ENCODE measurements at places on chromosomes 3 and 15.

DNA sequence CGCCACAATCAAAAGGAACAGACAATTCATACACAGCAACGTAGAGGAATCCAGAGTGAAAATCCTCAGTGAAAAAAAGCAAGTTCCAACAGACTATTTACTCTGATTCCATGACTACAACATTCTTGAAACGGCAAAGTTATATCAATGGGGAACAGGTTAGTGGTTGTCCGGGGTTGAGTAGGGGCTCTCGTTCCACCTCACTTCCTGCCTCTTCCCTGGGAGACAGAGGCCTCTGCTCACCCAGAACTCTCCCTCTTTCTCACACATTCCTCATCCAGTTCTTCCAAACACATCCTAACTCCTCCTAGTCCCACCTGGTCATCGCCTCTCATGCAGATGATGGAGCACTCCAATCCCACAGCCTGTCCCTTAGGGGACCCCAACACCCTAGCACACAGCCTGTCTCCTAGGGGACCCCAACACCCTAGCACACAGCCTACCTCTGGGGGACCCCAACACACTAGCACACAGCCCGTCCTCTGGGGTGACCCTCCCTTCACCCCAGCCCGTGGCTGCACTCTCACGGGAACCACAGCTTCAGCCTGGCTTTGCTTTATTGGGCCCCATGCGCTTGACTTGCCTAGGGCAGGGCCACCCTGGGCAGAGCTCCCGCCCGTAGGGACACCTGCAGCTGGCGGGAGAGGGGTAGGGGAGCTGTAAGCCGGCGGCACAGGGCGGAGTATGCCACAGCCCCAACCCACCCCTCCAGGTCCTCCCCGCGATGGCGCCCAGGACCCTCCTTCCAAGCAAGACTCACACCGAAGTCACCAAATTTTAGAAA, 5.2 kb downstream of the OCA2 start:
- no peak for DNase-seq

DNA sequence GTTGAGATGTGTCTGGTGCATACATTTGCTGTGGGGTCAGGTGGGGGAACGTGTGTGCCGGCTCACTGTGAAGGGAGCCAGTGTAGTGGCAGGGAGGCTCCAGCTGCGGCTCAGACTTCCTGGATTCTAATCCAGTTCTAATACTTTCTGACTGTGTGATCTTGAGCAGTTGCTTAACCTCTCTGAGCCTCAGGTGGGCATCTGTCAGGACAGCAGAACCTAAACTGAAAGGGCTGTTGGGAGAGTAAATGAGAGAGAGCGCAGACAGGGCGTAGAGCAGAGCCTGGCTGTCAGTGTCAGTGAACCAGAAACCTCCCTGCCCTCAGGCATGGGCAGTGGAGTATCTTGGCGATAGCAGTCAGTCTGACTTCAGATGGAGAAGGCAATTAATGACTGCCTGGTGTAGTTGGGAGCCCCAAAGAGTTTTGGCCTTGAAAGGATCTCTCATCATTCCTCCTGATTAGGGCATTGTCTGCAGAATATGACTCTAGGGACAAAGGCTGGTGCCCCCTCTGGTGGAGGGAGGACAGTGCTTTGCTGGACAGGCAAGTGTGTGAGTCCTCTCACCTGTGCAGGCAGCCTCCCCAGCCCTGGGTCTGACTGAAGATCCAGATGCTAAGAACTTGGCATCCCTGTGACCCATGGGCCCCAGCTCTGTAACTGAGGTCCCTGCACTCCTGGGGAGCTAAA, 9.6 kb downstream of the KBTBD13 start:
- DNase-seq = no peak

GRCh38 chr3:37862219-37862902, 681 bp downstream of the CTDSPL start:
- no peak for DNase-seq

DNA sequence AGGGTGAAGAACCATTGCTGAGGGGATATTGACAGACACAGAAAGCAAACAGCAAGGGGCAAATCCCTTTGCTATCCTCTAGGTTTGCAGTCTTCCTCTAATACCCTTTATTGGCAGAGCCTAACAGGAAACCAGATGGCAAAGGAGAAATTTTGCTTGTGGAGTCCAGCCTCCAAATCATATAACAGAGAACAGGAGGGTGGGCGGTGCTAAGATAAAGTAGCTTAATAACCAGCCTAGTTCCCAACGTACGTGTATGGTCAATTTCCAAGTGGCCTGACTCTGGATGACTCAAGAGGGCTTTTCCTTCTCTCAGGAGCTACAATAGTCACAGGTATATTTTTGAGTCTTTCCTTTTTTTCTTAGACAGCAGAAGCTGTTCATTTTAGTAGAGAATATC, 404.5 kb downstream of the PDCD6IP start:
- DNase-seq = no peak

- DNase-seq = peak; percentile 23
Measured at GRCh38 chr15:88623061-88623460, 1.9 kb downstream of the AEN start.

DNA sequence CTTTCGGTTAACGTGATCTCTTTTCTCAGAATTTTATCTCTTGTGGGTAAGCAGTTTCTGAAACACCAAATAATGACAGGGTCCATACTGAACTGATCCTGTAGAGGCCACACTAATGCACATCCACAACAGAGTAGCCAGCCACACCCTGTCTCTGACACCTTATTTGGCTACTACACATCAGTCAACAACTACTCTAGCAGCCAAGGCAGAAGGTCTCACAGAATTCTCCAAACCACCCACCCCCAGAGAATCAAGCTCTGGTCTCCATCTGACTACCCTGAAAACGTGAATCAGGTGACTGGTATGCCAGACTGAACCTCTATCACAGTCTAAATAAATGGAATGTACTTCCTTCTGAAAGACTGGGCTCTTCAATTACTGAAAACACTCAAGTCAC, 38.0 kb downstream of the EDC3 start:
- no peak for DNase-seq

DNA sequence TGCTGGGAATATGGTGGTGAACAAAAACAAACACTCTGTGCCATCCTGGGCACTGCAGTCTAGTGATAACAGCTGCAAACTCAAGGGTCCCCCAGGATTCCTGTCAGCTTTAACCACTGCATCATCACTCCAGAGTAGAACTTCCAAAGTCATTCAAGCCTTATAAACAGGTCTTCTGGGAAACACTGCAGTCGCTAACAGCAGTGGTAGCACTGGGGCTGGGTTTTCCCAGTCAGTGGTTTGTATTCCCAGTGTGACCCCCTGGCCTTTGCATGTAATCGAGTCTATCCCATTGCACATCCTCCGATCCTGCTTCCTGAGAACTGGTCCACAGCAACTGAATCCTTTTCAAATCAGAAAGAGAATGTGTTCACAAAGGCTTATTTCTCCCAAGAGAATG, 623.5 kb downstream of the EDEM1 start:
- DNase-seq = no peak

DNA sequence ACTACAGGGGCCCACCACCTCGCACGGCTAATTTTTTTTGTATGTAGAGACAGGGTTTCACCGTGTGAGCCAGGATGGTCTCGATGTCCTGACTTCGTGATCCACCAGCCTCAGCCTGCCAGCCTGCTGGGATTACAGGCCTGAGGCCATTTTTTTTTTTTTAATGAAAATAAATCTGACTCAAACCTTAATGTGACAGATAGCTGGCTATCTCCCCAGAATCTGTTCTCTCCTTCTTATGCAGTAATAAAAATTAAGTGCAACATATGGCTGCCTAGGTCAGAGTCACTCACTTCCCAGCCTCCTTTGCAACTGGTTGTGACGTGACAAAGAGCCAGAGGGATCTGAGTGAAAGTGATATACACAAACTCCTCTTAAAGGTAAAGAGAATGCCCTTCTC, 53.0 kb downstream of the ZNF148 start:
- DNase-seq = no peak

- DNase-seq = no peak
Measured at GRCh38 chr3:165744025-165744424, 93.2 kb downstream of the BCHE start.

DNA sequence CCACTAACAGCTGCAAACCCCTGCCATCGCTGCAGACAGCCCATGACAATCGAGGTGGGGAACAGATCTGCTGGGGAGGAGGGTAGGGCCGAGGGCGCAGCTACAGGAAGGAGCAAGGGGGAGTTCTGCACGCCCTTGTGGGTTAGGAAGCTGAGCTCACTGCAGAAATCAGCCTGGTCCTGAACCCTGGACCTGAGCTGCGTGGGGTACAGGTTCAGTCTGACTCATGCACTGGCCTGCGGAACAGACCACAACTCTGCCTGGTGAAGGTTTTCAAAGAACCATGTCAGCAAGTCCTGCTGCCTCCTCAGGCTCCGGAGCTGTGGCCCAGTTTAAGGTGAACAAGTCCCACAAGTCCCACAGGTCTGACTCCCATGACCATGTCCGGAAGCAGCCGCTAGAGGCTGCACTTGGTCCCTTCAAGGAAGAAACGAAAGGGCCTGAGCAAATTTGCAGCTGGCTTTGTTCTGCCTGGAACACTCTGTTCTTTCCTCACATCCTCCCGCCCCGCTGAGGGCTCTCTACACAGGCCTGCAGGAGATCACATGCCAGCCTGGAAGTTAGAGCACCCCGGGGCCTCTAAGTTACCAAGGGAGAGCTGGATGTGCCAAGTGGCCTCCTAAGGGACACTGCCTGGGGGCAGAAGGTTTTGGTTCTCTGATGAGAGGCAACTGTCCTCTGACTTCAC, 49.4 kb upstream of the AKAP13 start:
- DNase-seq = peak; percentile 77

GRCh38 chr15:32867313-32867626, 149.5 kb downstream of the GREM1 start:
- DNase-seq = no peak

DNA sequence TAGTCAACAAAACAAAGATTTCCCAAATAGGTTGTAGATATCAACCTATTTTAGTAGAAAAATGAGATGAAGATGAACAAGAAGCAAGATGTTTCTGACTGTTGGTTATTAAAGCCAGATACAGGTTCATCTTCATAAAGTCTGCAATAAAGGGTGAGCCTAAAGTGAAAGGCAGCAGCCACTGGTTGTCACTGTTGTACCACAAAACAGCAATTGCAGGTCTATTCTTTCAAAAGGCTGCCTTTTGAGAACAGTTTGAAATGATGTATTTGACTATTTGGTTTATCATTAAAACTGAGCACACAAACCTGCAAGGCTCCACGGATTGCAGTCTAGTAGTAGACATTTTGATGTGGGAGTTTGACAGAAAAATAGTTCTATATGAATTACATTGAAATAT, 543.4 kb downstream of the GBE1 start:
- DNase-seq = no peak

- DNase-seq = no peak
Measured at GRCh38 chr3:50523279-50523811, 19.9 kb upstream of the CACNA2D2 start.

DNA sequence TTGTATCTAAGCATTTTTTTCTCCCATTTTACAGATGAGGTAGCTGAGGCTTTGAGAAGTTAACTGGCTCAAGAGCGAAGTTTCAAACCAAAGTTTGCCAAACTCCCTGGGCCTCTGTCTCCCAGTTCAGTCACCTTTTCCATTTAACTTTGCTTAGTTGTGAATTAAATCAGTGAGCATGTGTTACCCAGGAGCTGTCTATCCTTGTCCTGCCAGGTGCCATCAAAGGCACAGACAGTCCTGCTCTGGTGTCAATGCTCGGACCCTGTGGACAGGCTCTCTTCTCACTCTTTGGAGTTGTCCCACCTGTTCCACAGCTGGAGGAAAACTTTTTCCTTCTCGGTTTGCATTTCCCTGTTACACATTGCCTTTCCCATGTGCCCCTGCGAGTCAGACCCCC, 8.6 kb downstream of the EPHB1 start:
- no peak for DNase-seq

DNA sequence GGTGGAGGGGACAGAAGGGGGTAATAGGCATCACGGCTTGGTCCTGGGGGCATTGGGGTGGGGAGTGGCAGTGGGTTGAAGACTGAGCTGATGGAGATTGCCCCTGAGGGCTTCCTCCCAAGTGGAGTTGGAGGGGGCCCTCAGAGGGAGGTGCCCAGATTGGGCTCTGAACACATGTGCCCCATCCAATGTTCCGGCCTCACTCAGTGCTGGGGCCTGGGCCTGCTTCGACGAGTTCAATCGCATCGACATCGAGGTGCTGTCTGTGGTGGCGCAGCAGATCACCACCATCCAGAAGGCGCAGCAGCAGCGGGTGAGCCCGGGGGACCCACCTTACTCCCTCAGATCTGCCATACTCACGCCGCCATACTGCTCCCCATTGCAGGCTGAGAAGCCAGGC, 45.3 kb downstream of the DNAH1 start:
- DNase-seq = no peak

DNA sequence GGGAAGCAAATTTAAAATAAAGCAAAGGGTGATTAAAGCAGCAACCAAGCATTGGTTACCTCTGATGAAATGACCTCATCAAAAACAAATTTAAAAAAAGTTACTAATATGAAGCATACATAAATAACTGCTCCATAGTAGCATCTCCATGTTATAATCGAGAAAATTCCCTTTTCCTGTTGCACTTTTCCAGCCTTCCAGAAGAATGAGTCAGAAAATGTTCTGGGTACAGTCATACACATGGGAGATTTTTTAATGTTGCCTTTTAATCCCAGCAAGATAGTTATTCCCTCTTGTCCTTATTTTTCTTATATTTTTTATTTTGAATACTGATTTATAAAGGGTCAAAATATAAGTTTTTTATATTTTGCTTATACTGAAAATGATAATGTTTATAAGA, 2.6 kb upstream of the TMCO5A start:
- peak; percentile 2 for DNase-seq

GRCh38 chr3:25289156-25289555, 138.9 kb upstream of the RARB start:
- no peak for DNase-seq

DNA sequence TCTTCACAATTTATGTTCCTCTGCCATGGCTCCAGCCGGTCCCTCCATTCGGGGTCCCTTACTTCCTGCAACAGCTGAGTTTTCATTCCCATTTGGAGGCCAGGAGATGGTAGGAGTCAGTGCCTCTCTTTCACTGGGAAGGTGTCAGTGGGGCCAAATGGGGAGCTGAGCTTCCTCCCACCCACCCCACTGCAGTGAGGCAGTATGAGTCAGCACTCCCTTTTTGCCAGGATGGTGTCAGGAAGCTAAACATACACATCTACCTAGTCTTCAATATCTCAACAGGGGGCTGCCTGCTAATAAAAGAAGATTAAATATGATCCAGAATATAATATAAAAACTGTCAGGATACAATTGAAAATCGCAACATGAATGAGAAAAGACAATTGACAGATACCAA, 12.7 kb upstream of the ACTC1 start:
- DNase-seq = no peak

- DNase-seq = no peak
Measured at GRCh38 chr3:192915304-192915703, 2.4 kb downstream of the MB21D2 start.

GRCh38 chr15:78804391-78804792, 6.9 kb downstream of the ADAMTS7 start:
- DNase-seq = no peak

- no peak for DNase-seq
Measured at GRCh38 chr3:117885011-117885441, 1149.6 kb downstream of the IGSF11 start.

DNA sequence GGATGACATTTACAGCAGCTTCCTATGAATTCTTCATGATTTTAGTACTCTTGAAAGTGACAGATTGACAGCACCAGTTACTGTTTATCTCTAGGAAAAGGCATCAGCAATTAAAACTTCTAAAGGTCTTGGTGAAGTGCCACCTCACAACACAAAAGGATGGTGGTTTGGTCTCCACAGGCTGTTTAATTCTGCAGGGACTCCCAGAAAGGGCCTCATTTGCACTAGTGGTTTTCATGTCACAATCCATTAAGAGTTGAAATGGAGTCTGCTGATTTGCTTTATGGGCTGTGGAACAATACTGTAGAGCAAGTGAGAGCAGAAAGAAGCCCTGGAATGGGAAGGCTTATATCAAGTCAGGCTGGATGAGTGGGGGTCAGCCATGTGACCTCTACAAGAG, 225.3 kb upstream of the KCNMB2 start:
- no peak for DNase-seq
